ENCODE measurements at places on chromosomes 11 and 22.

- DNase-seq = no peak
These were observed 29.0 kb downstream of the CTSC start for GRCh38 chr11:88308576-88308975.

GRCh38 chr11:64710418-64711137 is 12.4 kb downstream of the NRXN2 start:
- DNase-seq = no peak

DNA sequence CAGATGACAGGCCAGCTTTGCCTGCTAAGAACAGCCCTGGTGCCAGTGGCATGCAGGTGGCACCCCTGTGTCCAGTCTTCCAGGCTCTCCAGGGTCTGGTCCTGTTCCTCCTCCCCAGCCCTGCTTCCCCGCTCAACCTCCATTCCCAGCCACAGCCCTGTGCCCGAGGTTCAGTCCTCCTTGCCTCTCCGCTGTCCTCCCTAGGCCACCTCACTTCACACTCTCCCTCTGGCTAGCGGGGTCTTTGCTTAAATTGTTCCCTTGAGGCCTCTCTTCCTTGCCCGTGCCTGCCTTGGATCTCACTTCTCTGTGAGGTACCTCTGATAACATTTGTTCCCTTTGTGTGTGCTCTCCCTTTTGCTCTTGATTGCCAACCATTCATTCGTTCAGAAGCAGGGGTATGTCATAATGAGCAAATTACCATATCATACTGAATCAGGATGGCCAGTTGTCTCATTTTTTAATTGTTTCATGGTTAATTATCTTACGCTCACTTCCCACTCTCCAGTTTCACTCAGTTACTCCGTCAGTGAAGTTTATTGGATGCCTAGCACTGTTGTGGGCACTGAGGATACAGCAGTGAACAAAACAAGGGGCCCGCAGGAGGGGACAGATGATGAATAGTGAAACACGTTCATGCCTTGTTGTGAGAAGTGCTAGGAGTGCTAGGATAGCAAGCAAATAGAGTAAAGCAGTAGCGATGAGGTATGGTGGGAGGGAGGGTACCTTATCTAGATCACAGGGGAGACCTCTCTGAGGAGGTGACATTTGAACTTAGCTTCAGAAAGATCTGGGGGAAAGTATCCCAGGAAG is 7.4 kb downstream of the BMAL1 start:
- no peak for DNase-seq

GRCh38 chr22:46569848-46570695 is 32.7 kb upstream of the CELSR1 start:
- DNase-seq = no peak

DNA sequence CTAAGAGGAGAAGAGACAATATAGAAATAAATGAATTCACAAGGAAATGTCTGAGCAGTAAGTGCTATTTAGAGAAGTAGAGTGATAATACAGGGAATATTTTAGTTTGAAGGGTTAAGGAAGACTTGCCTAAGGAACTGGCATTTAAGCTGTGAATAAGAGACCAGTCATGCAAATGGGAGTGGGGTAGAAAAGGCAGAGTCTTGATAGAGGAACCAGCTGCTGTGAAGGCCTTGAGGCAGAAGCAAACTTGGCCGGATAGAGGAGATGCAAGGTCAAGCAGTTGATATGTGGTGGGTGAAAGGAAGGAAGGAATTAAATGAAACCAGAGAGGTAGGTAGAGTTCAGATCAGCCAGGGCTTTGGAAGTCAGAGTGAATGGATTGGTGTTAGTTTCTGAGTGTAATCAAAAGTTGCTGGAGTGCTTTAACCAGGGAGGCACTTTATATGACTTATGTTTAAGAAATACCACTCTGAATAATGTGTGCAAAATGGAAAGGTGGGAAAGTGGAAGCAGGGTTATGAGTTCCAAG is 198.4 kb upstream of the SESN3 start:
- no peak for DNase-seq

GRCh38 chr11:121095561-121095960 is 5.5 kb upstream of the TECTA start:
- DNase-seq = no peak

GRCh38 chr11:105609832-105610781 is at the start of gene GRIA4:
TSS of gene GRIA4 (plus strand) at chr11:105610073. CDS start at chr11:105610998, 925 bp downstream.
- DNase-seq = peak; percentile 38

DNA sequence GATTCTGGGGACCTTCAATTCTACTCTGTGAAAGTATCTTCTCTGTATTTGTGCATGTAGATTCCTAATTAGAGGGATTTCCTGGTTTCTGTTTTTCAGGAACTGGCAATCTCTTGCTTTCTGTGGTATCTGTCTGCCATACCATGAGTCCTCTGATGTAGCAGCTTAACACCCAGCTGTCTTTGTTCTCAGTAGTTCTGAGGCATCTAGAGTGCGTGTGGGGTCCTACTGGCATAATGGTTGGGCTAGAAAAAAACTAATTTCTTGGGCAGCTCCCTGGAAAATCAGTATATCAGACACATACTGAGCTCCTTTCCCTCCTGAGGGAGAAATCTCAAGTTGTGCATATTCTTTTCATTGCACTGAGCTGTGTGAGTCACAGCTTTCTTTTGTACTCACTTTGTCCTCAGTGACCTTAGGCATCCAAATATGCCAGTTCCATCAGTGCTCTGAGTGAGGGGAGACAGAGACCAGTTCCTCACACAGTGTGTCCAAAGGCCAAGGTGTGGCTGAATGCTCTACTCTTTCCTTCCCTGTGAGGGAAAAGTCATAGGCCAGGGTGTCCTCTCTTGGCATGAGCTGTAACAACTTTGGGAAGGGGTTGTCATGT is 35.5 kb upstream of the SLC22A24 start:
- no peak for DNase-seq

DNA sequence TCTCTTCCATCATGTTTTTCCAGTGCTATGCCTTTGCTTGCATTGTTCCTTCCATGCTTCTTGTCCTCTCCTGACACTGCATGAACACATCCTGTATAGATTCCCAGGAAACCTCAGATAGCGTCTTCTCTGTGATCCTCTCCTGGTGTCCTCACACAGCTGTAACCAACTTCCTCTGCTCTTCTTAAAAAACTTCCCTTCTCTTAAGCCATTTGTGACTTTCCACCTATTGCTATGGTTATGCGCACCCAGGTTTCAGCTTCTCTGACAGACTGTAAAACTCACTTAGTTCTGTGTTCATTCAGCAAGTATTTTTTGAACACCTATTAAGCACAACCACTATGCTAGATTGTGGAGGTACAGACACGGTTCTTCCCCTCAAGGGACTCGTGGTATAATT is 5.1 kb upstream of the APLP2 start:
- no peak for DNase-seq

- DNase-seq = no peak
These were observed 3.3 kb downstream of the KCTD14 start for GRCh38 chr11:78019808-78020207.

- no peak for DNase-seq
These were observed 8.6 kb upstream of the TOLLIP start for GRCh38 chr11:1317993-1318392.

DNA sequence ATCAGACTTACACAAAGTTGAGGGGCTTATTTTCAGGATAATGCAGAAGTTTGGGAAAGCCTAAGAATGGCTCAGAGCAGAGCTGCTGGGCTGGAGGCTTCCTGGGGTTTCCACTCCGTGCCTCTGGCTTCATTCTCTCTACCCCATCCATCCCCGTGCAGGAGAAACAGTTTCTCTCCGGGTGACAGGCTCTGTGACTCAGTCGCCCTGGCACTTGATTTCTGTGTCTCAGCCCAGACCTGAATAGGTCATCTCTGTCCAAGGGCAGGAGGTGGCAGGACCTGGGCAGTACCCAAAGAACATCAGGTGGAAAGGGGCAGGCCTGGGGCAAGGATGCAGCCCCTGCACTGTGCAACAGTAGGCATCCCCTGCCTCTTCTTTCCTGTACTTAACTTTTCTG is 38.4 kb upstream of the RTL6 start:
- no peak for DNase-seq

DNA sequence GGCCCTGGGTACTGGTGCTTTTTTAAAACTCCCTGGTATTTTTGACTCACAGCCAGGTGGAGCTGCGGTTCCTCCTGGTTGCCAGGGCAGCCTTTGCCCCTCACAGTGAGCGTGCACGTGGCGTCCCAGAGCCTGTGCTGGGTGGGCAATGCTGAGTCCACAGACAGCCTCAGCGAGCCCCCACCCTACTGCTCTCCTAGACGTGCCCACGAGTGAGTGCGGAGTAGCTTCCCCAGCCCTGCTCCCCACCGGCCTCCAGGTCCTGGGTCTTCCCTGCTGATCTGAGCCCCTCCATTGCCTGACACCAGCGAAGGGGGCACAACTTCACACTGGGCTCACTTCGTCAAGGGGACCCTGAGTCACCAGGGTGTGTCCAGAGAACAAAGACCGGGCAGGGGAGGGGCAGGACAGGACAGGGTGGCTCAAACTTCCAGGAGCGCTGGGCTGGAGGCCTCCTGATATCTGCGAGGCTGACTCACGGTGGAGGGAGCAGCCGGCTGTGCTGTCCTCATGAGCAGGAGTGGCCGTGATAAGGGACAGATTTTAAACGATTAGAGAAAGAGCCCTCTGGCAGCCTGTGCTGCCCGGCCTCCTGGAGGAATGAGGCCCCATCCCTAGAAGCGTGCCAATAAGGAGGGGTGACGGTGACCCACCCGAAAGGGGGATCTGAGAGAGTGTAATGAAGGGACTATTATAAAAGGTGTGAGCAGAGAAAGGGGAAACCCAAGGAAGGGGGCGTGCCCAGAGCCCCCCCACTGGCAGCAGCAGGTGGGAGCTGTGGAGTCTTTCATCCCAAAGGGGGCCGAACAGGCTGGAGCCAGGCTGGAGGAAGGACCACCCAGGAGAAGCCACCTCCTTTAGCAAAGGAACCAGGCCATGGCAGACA is 129.3 kb upstream of the FGF3 start:
- no peak for DNase-seq

GRCh38 chr11:103480421-103480820 is 371.2 kb downstream of the DYNC2H1 start:
- DNase-seq = no peak

DNA sequence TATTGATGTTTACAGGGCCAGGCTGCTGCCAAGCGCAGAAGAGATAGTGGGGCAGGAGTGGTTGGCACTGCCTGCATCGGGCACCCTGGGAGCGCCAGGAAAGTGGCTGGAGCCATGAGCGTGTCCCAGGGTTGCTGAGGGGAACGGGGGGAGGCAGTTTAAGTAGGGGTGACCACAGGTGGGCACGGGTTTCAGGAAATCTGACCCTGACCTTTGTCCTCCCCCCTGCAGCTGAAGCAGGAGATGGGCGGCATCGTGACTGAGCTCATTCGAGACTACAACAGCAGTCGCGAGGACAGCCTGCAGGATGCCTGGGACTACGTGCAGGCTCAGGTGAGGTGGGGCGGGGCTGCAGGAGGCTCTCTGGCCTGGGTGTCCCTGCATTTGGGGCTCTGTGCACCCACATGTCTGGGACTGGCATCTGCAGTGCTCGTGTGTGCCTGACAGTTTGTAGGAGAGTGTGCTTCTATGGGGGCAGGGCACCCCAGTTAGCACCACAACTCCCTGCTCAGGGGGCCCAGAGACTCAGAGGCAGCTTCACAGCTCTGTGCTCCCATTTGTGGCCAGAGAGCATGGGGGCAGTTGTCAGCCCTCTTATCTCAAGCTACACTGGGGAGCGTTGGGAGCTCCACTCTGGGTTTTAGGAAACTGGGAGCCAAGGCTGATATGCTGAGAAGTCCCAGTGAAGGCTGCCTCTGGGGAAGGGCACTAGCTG is 49.7 kb downstream of the CD82 start:
- no peak for DNase-seq

- peak; percentile 73 for DNase-seq
These were observed 336.1 kb upstream of the C11orf87 start for GRCh38 chr11:109085708-109086373.

DNA sequence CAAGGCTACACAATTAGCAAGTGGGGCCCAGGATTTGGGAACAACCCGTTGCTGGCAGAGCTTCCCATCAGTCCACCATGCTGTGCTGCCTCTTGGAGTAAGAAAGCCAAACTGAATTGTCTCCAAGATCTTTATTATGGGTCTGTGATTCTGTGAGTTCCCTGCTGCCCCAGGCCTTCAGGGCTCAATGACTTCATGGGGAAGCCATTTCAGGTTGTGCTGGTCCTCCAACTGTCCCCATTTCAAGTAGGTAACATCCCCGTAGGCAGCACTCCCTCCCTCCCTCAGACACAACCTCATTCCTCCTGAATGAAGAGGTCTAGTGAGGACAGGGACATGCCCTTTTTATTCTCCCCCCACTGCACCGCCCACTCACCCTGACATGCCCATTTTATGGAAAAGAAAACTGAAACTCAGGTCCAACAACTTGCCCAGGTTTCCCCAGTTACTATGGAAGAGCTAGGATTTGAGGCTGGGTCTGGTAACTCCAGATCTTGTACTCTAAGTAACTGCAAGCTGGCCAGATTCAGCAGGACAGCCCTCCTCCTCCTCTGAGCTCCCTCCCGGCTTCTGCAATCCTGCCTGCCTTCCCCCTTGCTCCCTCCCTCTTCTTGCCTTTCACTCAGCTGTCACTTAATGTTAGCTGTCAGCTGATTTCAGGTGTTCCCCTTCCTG is 8.2 kb upstream of the YWHAH start:
- no peak for DNase-seq

- no peak for DNase-seq
These were observed 7.6 kb downstream of the XBP1 start for GRCh38 chr22:28792491-28793383.

GRCh38 chr11:61126256-61126655 is 24.0 kb downstream of the CD5 start:
- DNase-seq = no peak

GRCh38 chr11:75469785-75470405 is 36.9 kb upstream of the KLHL35 start:
- DNase-seq = no peak

DNA sequence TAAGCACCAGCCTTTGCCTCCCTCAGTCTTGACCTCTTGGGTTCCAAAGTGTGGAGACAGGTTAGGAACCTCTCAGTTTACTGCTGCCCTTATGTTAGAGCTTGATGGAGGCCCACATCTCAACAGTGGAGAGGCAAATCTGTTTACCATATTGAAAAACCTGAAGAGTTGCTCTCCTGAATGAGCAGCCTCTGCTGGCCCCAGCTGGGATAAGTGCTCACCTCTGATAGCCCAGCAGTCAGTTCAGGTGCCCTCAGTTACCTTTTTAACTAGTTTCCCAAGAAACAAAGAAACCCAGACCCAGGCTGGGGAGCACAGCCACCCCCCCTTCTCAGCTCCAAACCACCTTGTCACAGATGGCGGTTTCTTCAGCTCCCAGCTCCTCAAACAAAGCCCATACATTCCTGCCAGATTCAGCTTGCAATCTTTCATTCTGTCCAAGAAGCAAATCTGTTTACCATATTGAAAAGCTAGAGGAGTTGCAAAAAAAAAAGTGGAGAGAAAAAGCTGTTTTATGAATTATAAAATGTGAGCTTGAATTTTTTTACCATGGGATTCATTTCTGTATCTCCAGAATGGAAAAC is 57.2 kb downstream of the PPFIBP2 start:
- no peak for DNase-seq

GRCh38 chr11:60989093-60989650 is 17.7 kb downstream of the CD6 start:
- no peak for DNase-seq
